Activated naive CD4-positive, alpha-beta T cell treated with Interleukin-2 at 50 U/mL for 16 hours (primary cell): ENCODE measurements at places on chromosomes 1 and 21.

DNA sequence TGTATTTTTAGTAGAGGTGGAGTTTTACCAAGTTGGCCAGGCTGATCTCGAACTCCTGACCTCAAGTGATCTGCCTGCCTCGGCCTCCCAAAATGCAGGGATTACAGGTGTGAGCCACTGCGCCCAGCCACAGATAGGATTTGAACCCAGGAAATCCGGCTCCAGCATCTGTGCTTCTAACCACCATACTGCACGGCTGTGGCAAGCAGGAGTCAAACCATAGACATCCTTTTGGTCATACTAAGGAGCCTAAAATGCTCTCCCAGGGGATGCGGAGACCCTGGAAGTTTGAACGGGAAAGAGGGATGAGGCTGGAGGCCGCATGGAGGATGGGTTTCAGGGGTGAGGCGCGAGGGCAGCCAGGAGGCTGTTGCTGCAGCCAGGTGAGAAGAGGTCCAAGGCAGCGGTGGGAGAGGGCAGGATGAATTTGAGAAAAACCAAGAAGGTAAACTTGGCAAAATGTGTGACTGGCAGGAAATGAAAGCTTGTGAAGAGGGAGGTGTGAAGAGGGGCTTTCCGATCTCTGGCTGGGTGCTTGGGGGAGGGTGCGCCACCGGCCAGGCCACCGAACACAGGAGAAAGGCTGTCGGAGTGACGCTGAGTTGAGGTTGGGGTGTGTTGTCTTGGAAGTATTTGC is 24.0 kb upstream of the CDK18 start:
- peak; percentile 70 for DNase-seq

- DNase-seq = no peak
Measured at GRCh38 chr1:239547987-239548386, 161.6 kb downstream of the CHRM3 start.

- DNase-seq = no peak
Measured at GRCh38 chr21:37688952-37689659, 227.2 kb downstream of the KCNJ6 start.

GRCh38 chr21:45447821-45448220 is 42.9 kb downstream of the COL18A1 start:
- no peak for DNase-seq

- no peak for DNase-seq
Measured at GRCh38 chr1:46204406-46204742, 1.2 kb downstream of the LURAP1 start.

DNA sequence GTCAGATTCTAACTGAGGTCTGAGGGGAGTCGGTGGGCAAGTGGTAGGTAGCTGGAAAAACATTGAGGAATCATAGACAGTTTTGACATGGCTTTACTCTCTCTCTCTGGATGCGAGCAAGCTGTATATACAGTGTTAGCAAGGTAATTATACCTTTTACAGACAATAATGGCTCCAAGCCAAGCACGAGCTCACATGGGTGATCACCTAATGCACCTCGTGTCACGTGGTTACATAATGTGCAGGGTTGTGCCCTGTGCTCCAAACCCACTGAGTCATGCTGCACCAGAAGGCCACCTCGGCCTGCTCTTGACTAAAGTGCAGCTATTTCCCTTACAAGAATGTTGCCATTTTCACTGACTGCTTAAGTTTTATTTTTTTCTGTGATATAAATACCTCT is 7.6 kb upstream of the CLCA2 start:
- no peak for DNase-seq

DNA sequence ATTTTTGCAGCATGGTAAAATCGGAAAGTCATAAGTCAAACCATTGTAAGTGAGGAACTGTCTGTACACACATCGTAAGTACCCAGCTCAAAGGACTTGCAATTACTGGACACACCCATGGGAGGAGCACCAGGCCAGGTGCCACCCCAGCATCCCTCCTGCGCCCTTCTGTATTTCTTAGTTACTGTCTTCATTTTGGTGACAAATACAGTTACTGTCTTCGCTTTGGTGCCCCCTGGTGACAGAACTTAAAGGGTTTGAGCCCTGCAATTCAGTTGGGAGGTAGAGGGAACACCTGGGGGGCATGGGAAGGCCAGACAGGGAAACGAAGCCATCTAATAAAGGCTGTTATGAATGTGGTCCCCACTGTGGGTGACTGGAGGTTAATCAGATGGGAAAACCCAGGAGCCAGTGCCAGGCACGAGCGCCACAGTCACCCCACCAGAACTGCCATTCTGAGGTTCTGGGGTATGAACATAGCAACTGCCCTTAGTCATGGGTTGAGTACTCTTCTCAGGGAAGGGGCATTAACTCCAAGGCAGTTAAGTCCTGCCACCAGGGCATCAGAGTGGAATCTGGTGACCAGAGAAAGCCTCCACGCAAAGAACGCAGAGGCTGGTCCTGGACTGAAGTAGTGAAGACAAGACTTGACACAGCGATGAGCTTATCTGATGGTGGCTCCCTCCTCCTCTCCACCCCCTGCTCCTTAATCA is 612.9 kb downstream of the PTPRU start:
- DNase-seq = peak; percentile 21

GRCh38 chr1:79966438-79966837 is 959.9 kb upstream of the ADGRL4 start:
- DNase-seq = no peak

DNA sequence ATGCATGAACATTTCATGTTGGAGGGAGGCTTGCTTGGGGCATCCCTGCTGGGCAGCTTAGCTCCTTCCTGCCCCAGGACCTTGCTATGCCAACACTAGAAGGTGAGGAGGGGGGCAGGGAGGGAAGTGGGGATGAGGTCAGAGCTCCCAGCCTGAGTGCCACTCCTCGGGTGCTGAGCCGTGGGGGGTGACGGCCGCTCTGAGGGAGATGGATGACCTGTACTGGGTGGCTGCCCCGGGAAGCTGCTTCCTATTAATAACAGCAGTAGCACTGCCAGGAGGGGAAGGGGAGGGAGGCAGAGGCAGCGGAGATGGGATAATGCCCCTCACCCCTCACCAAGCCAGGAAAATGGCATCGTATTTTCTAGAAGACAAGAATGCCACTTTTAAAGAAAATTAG is 60.6 kb downstream of the UBIAD1 start:
- DNase-seq = no peak

DNA sequence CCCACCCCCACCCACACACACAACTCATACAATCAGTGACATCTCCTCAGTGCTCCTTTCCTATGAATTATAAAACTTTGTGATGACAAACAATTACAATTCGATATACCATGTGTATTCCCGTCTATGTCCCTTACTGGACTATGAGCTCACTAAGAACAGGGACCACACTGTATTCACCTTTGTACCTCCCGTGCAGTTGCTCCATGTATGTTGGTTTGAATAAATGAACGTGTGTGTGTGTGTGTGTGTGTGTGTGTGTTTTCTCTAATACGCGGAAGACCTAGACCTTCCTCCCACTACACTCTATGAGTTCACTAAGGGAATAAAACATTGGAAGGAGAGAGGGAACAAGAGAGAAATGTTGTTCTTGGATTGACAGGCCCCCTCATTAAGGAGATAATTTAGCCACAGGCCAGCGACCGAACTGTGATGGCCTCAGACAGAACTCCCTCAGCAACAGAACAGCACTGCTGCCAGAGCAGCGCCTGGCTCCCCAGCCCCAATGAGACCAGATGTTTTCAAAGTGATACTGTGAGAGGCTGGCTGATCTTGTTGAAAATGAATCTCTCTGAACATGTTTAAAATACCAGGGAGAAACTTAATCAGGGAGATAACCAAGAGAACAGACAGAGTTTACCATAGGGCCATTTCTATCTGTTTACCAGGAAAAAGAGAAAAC is 21.7 kb downstream of the BCAR3 start:
- no peak for DNase-seq
